ENCODE measurements at places on chromosomes 2 and 18. TPM values are rescaled to one million over a fixed set of nuclear protein-coding genes. Genes with fewer than 3 reads are reported as not detected.

GRCh38 chr18:49573835-49574234 is 12.0 kb downstream of the LIPG start:
- H3K4me3 ChIP-seq, result no peak overlapping the region
- no peaks in the 10 kb centered on the region for H3K4me1 ChIP-seq
- H3K27me3 ChIP-seq, result peaks cover 4% of the 10 kb centered on the region
- no peak overlapping the region for H3K27ac ChIP-seq
- H3K36me3 ChIP-seq, result no peaks in the 10 kb centered on the region

GRCh38 chr2:54672590-54673456 is 50.6 kb upstream of the EML6 start:
- no peak for DNase-seq
- peaks cover 14% of the 10 kb centered on the region for H3K4me1 ChIP-seq
- H3K27me3 ChIP-seq, result peaks cover 9% of the 10 kb centered on the region
- H3K36me3 ChIP-seq, result peaks cover 14% of the 10 kb centered on the region

DNA sequence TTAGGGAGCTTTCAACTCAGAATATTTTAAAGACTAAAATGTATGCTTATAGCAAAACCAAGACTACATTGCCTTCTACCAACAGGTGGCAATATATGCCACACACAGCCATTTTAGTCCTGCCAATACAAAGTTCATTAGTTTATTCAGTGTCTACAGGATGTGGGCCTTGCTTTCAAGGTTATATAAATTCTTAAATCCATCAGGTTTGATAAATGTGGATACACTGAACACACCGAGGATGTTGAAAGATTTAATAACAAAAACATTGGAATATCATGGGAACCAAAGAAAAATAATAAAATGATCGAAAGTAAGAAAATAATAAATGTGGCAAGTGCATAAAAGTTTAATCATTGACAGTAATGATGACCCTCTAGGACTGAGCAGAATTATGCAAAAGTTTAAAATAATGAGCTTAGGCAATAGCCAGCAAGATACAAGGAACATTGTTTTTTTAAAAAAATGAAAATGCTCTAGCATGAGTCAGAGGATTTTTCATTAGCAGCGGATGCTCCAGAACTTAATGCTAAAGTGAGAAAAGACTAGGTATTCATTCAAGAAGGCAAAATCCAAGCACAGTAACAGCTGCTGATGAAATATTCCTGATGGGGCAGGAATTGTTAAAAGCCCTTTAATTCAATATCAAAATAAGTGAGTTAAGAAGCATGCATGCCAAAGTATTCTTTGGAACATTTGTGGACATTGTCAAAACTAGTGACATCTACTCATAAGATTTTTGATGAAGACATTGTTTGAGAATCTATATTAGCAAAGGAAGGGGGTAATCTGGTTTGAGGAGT is 14.2 kb downstream of the SCN9A start:
- no peak for DNase-seq
- H3K4me1 ChIP-seq, result no peaks in the 10 kb centered on the region
- no peak overlapping the region for H3K27ac ChIP-seq
- H3K4me3 ChIP-seq, result no peak overlapping the region
- H3K27me3 ChIP-seq, result no peaks in the 10 kb centered on the region

DNA sequence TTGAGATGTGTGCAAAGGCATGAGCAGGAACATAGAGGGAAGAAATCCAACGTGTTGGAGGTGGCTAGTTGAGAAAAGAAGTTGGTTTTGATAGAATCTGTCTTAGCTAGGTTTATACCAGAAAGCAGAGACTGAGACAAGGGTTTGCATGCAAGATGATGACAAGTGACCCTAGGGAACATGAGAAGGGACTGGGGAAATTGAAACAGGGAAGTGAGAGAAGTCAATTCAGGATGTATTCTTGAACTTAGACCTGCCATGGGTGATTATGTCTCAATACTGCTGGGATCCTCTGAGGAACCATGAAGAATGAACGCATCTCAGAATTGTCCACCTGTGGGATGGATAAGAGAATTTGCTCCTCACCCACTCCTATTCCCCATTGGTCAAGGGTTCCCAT is 20.5 kb downstream of the IL36A start:
- no peaks in the 10 kb centered on the region for H3K36me3 ChIP-seq
- H3K27ac ChIP-seq, result no peak overlapping the region
- no peak for DNase-seq
- H3K27me3 ChIP-seq, result no peaks in the 10 kb centered on the region

GRCh38 chr2:48137829-48138228 is 231.5 kb upstream of the FBXO11 start:
- no peak for DNase-seq
- H3K27me3 ChIP-seq, result peaks cover 2% of the 10 kb centered on the region
- H3K4me1 ChIP-seq, result no peaks in the 10 kb centered on the region
- no peak overlapping the region for H3K4me3 ChIP-seq
- no peaks in the 10 kb centered on the region for H3K36me3 ChIP-seq

GRCh38 chr18:46054956-46055837 is 16.9 kb downstream of the PSTPIP2 start:
- H3K36me3 ChIP-seq, result no peaks in the 10 kb centered on the region
- H3K4me1 ChIP-seq, result peaks cover 56% of the 10 kb centered on the region
- peak overlapping the region; percentile 88 for H3K4me3 ChIP-seq
- H3K27me3 ChIP-seq, result peaks cover 2% of the 10 kb centered on the region
- H3K27ac ChIP-seq, result peak overlapping the region; percentile 98

DNA sequence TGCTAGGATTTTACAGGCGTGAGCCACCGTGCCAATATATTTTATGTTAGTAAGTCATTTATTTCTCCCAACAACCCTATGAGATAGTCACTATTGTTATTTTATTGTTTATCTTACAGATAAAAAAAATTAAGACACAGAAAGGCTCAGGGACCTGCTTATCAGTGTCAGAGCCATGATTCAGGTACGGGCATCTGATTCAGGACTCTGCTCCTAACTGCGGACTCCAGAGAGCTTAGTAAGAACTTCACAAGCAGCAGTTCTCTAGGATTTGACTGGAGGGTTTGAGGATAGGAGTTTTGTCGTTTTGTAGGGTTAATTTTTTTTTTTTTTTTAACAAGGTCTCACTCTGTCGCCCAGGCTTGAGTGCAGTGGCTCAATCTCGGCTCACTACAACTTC is 174.2 kb downstream of the BCL11A start:
- no peak for DNase-seq
- H3K27ac ChIP-seq, result no peak overlapping the region
- H3K4me3 ChIP-seq, result no peak overlapping the region
- no peaks in the 10 kb centered on the region for H3K4me1 ChIP-seq
- no peaks in the 10 kb centered on the region for H3K27me3 ChIP-seq

DNA sequence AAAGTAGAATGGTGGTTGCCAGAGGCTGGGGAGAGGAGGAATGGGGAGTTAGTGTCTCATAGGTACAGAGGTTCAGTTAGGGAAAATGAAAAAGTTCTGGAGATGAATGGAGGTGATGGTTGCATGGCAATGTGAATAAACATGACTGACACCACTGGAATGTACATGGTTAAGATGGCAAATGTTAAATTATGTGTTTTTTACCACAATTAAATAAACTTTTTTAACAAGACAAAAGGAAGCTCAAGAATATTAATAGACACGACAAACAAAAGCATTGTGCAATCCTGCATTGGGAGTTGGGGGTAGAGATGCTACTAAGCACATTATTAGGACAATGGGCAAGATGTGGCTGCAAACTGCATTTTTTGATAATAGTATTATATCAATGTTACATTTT is 147.7 kb downstream of the TWIST2 start:
- H3K4me3 ChIP-seq, result no peak overlapping the region
- H3K36me3 ChIP-seq, result no peaks in the 10 kb centered on the region
- H3K4me1 ChIP-seq, result peaks cover 11% of the 10 kb centered on the region

- no peaks in the 10 kb centered on the region for H3K36me3 ChIP-seq
- no peak overlapping the region for H3K27ac ChIP-seq
- H3K4me3 ChIP-seq, result no peak overlapping the region
- no peak for DNase-seq
- H3K4me1 ChIP-seq, result no peaks in the 10 kb centered on the region
Measured at GRCh38 chr2:16960579-16960978, 294.9 kb upstream of the CYRIA start.

DNA sequence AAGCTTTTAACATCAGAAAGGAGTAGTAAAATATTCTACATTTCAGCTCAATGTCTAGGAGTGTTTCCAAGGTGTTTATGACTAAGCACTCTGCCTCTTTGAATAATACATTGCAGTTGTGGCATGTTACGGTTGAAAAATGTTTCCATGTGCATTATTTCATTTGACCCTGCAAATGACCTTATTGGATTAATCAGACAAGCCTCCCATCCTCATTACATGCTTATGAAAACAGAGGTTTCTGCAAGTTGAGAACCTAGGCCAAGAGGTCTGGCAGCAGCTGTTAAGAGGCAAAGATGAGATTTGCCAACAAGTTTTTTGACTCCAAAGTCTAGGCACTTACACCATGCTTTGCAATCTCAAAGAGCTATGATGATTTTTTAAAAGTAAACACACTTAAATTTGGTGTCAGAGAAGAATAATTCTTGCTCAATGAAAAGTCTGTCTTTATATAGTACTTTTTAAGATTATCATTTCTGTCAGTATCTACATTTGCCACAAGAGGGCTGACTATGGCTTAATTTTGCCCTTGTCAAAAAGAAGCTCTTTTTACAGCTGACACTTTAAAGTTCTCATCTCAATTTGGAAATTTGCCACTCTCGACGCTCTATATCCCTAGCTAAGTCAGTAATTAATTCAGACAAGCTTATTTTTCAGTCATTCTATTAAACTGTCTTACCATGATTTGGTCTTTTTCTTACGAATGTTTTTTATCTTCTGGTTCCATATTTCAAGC is 260.6 kb downstream of the PAX3 start:
- H3K36me3 ChIP-seq, result no peaks in the 10 kb centered on the region
- H3K4me3 ChIP-seq, result no peak overlapping the region
- no peak overlapping the region for H3K27ac ChIP-seq
- no peaks in the 10 kb centered on the region for H3K4me1 ChIP-seq
- DNase-seq, result no peak

DNA sequence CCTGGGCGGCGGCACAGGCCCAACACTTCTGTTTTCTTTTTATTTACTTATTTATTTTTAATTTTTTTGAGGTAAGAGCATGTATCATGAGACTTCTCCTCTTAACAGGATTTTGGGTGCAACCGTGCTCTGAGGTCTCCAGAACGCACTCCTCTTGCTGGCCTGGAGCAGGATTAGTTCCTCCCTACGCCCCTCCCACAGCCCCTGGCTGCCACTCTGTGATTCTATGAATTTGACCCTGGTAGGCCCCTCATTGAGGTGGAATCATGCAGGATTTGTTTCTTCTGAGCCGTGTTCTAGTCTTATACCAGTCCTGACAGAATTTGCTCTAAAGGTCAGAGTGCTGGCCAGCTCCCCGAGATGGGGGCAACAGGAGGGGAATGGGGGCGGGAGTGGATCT is 106.5 kb upstream of the HS6ST1 start:
- no peak overlapping the region for H3K4me3 ChIP-seq
- no peak overlapping the region for H3K27ac ChIP-seq
- DNase-seq, result no peak
- H3K36me3 ChIP-seq, result no peaks in the 10 kb centered on the region
- H3K4me1 ChIP-seq, result no peaks in the 10 kb centered on the region

- peak overlapping the region; percentile 91 for H3K27ac ChIP-seq
- no peaks in the 10 kb centered on the region for H3K36me3 ChIP-seq
- peaks cover 22% of the 10 kb centered on the region for H3K4me1 ChIP-seq
- DNase-seq, result no peak
Measured at GRCh38 chr2:9663008-9663879, 32.4 kb upstream of the YWHAQ start.

- H3K4me1 ChIP-seq, result peaks cover 39% of the 10 kb centered on the region
- peaks cover 8% of the 10 kb centered on the region for H3K27me3 ChIP-seq
- DNase-seq, result no peak
- H3K36me3 ChIP-seq, result no peaks in the 10 kb centered on the region
- peak overlapping the region; percentile 48 for H3K4me3 ChIP-seq
- H3K27ac ChIP-seq, result peak overlapping the region; percentile 75
Measured at GRCh38 chr2:219209236-219210195, 2.9 kb downstream of the ZFAND2B start.

GRCh38 chr18:80252136-80252535 is 4.8 kb upstream of the PARD6G start:
- H3K27ac ChIP-seq, result no peak overlapping the region
- DNase-seq, result no peak
- H3K4me1 ChIP-seq, result no peaks in the 10 kb centered on the region
- no peaks in the 10 kb centered on the region for H3K27me3 ChIP-seq

- no peak for DNase-seq
- H3K4me3 ChIP-seq, result no peak overlapping the region
- H3K4me1 ChIP-seq, result peaks cover 94% of the 10 kb centered on the region
- no peaks in the 10 kb centered on the region for H3K36me3 ChIP-seq
- H3K27me3 ChIP-seq, result no peaks in the 10 kb centered on the region
- H3K27ac ChIP-seq, result no peak overlapping the region
Measured at GRCh38 chr18:47915229-47915628, 15.2 kb downstream of the SMAD2 start.

GRCh38 chr2:134027980-134028379 is 225.9 kb upstream of the MGAT5 start:
- H3K4me1 ChIP-seq, result no peaks in the 10 kb centered on the region
- H3K27ac ChIP-seq, result no peak overlapping the region
- H3K36me3 ChIP-seq, result no peaks in the 10 kb centered on the region
- no peak overlapping the region for H3K4me3 ChIP-seq

DNA sequence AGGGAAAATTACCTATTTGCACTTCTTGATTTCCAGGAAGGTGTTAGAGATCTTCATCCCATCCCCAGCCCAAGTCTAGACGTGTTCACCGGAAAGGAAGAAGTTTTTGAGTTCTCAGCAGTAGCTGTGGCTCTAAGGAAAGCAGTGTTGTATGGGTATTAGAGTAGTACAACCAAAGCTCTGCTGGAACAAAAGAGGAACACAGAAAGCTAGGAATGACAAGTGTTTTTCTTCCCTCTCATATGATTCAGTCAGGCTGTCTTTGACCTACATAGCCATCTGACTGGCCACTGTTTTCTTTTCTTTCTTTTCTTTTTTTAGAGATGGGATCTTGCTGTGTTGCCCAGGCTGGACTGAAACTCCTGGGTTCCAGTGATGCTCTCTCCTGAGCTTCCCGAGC is 82.7 kb upstream of the SLC39A10 start:
- DNase-seq, result no peak
- H3K27ac ChIP-seq, result no peak overlapping the region
- H3K36me3 ChIP-seq, result no peaks in the 10 kb centered on the region
- H3K4me1 ChIP-seq, result peaks cover 22% of the 10 kb centered on the region

CNGA3 gene
- not detected for polyA plus RNA-seq

RAPH1 gene
- polyA plus RNA-seq, result not detected

SKOR2 gene
- polyA plus RNA-seq, result not detected

MRPS5 gene
- polyA plus RNA-seq, result 35.0 TPM

CCBE1 gene
- polyA plus RNA-seq, result 0.25 TPM

SRD5A2 gene
- not detected for polyA plus RNA-seq

VAPA gene
- 187 TPM for polyA plus RNA-seq

IL37 gene
- polyA plus RNA-seq, result not detected

OTOF gene
- not detected for polyA plus RNA-seq

PAX3 gene
- not detected for polyA plus RNA-seq

MAL gene
- 1.6 TPM for polyA plus RNA-seq

PFN4 gene
- polyA plus RNA-seq, result not detected

FAM110C gene
- polyA plus RNA-seq, result 2.8 TPM

COX7A2L gene
- 205 TPM for polyA plus RNA-seq

Measured in immature natural killer cell (primary cell).